Activated CD4-positive, alpha-beta T cell treated with anti-CD3 and anti-CD28 coated beads, Interleukin-2, Interleukin-4, amounts not matched to agents 100 ng/mL and 50 ng/mL, durations not matched to agents 16 hours and 8 hours (primary cell): ENCODE measurements at places on chromosomes 11 and 22.

DNA sequence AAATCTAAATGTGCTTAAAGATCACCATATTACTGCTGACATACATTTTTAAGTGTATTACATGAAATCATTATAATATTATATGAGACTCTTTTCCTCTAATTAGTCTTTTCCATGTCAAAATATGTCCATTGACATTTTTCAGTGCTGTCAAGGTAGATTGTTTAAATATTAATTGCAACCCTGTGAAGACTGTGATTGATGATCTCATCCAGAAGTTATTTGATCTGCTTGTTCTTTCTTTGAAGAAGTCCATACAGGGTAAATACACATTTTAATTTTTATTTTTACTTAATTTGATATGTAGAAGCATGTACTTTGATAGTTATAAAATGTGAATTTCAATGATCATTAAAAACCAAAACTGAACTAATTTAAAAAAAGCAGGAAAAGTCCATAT is 38.4 kb downstream of the DYNC2H1 start:
- no peak for DNase-seq

DNA sequence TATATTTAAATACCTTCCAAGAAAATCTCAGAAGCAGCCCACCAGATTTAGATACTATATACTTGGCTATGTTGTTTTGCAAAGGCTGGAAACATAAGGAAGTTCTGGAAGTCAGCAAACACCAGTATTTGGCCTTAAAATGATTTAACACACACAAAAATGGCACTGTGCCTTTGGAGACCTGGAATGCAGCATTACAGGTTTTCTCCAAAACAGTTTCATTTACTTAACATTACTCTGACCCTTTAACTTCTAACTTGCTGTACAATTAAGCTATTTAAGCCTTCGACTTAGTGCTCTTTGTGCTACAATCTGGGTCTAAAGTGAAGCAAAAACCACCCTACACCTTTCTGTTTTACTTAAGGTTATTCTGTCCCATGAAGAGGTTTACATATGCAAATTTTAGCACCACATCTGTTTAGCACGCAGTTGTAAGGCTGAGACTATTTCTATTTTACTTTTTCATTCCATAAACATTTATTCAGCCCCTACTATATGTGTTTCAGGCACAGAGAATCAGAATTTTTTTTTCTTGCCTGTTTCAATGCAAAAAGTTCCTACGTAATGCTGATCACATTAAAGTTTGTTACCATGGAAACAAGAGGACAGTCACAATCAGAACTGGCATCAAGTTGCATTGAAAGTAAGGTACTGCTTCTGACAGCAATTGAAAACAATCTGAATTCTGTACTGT is 70.3 kb downstream of the MAML2 start:
- DNase-seq, result no peak

DNA sequence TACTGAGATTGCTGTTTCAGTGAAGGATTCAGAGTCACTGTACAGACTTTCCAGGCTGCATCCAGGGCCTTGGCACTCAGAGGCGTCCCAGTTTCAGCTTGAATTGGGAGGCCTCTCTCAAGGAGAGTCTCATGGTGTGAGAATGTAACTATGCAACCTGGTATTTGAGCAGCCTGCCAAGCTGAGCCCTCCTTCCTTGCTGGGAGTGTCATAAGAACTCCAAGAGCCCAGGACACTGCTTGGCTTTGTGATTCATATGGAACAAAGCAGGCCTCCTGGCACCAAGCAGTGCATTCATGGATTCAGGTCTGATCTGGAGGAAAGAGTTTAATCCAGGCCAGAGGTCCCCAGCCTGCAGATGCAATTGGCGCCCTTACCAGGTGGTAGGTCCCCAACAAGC is 171.7 kb downstream of the DBX1 start:
- no peak for DNase-seq

DNA sequence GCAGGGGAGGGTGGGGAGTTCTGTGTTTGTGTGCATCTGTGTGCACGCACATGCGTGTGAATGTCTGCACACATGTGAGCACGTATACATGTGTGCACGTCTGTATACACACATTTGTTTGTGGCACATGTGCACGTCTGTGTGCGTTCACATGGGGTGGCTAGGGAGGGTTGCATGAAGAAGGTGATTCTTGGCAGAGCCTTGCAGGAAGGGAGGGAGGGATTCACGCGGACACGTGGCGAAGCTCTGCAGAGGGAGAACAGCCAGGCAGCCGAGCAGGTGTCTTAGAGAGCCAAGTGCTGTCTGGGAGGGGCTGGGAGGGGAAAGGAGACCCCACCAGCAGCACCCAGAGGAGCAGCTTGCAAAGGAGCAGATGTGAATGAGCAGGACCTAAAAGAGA is 372.1 kb downstream of the BRD1 start:
- no peak for DNase-seq

GRCh38 chr11:127559978-127560377 is 559.4 kb upstream of the KIRREL3 start:
- DNase-seq, result no peak

DNA sequence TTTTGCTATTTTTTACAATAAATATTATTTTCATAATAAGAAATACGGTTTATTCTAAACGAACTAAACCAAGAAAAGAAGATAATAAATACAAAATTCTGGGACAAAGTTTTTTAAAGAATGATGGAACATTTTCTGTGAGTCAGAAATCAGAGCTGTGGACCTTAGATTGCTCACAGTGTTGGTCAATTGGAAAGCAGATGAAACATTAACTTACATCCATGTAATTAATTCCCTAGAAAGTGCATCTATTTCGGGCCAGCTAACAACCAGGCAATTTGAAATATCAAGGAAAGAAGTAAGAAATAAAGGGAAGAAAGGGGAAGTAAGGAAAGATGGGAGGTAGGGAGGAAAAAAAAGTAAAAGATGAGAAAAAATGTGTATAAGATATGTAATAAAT is 1569.8 kb upstream of the TENM4 start:
- no peak for DNase-seq

- no peak for DNase-seq
These were observed 12.9 kb downstream of the TIMP3 start for GRCh38 chr22:32814285-32814860.

- DNase-seq, result no peak
These were observed 95.3 kb downstream of the DBX1 start for GRCh38 chr11:20064961-20065405.

DNA sequence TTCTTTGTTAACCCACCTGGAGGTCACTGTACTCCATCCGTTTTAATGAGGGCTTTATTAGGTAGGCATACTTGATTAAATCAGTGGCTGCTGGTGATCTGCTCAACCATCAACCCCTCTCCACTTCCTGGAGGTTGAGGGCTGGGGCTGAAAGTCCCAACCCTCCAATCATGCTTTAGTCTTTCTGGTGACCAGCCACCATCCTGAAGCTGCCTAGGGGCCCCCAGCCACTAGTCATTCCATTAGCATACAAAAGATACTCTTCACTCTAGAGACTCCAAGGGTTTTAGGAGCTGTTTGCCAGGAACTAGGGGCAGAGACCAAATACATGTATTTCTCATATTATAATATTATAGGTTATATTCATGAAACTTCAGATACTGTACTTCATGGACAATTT is 13.5 kb downstream of the DNAJC24 start:
- DNase-seq, result no peak

GRCh38 chr11:44614281-44614775 is 48.9 kb downstream of the CD82 start:
- no peak for DNase-seq

DNA sequence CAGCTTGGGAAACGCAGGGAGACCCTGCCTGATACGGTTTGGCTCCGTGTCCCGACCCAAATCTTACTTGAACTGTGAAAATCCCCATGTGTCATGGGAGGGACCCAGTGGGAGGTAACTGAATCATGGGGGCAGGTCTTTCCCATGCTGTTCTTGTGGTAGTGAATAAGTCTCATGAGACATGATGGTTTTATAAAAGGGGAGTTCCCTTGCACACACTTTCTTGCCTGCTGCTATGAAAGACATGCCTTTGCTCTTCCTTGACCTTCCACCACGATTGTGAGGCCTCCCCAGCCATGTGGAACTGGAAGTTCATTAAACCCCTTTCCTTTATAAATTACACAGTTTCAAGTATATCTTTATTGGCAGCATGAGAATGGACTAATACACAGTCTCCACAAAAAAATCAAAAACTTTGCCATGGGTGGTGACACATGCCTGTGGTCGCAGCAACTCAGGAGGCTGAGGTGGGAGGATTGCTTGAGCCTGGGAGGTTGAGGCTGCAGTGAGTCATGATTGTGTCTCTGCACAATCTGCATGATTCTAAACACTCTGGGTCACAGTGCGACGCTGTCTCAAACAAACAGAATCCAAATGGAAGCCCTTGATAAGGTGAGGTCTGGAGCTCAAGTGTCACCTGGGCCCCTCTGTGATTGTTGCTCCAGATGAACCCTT is 34.9 kb downstream of the SYN3 start:
- DNase-seq, result no peak

- DNase-seq, result no peak
These were observed 1188.6 kb upstream of the TENM4 start for GRCh38 chr11:80629466-80629865.

DNA sequence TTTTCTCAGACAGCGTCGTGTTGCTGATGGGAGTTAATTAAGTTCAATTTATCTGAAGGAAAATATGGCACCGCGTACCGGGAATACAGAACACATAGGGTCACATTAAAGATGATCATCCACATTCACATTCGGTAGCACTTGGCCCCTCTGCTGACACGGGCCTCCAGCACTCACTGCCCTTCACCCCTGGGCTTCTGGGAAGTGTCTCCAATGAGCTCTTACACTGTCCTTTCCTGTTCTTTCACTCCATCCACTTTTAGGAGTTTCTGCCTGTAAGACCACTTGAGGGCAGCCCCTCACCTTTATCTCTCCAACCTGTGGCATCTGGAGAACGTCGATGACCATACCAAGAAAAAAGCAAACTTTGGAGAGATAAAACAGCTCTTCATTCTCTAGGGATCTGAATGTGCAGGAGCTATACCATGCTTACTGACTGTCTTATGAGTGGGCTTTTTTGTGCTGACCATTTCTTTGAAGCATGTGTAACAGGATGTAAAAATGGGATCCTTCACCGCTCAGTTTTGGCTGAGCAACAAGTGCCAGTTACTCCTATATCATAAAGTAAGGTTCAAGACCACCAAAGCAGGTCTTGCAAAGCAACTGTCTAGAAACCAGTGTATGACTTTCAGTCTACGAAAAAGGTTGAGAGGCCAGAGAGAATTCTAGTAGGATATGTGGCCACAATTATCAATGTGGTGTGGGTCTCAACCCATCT is 1.1 kb upstream of the SERGEF start:
- DNase-seq, result no peak

- peak; percentile 15 for DNase-seq
These were observed at the start of gene BACE1 for GRCh38 chr11:117316197-117316961. TSS of gene BACE1 (minus strand) at chr11:117316256. CDS start at chr11:117315795, 461 bp downstream.

GRCh38 chr11:25612806-25613205 is 719.1 kb upstream of the ANO3 start:
- DNase-seq, result no peak

DNA sequence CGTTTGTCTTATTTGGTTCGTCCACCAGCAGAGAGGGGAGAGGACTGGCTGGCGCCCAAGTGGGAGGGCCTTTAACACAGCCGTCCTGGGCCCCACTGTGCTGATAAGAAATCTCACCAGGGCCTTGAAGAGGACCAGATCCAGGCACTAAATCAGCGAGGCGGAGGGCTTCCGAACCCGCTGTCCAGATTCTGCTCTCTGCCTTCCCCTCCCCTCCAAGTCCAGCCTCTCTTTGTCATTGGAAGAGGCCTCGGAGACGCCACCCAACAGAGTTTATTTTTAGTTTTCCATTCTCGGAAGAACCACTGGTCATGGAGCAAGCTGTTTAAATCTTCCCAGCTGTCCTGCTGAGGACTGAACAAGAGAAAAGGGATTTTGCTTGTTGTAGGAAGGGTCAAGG is 9.3 kb upstream of the FXYD6 start:
- no peak for DNase-seq

DNA sequence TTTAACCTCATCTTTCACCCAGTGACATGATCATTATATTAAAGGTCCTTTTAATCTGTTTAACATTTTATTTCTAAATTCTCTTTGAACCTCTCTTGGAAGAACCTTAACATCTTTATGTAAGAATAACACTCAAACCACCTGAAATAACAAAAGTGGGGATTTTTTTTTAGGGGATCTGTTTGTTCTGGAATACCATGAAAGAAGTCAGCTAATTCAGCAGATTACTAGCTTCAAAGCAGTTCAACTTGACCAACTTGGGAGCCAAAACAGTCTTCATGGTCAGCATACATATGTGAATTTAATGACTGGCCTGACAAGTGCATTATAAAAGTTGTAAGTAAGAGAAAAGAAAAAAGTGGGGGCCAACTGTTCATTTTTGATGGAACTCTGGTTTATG is 52.3 kb downstream of the CCDC34 start:
- DNase-seq, result no peak

DNA sequence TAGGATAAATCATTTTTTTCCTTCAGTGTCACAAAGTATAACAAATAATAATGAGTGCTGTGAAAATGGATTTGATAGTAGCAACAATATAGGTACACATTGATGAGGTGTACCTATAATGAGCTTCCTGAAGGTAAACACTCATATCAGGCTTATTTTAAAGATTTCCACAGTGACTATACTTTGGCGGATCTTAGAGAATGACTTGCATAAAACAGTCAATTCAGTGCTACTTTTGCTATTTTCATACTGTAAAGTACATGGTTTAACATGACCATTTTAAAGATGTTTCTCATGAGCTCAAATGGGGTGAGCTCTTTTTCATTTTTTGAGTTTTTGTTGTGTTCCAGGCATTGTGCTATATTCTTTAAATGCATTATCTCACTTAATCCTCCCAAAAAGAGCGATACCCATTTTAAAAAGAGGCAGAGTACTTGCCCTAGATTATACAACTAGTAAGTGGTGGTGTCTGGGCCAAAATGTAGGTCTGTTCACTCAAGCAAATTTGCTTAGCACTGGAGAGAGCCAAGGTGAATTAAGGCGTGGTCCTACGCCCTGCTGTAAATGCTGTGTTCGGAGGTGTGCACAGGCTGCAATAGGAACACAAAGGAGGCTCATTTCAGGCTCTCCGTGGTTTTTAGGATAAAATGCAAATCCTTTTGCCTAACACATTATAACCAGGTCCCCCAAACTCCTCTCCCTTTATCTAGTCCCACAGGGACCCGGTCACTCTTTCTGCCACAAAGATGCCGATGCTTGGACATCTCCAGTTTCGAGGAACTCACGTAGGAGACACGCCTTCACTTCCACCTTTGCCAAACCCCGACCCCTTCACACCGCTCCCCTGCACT is 617 bp upstream of the ALKBH3 start:
- DNase-seq, result no peak

- no peak for DNase-seq
These were observed 261.4 kb upstream of the ISX start for GRCh38 chr22:34804604-34805003.

DNA sequence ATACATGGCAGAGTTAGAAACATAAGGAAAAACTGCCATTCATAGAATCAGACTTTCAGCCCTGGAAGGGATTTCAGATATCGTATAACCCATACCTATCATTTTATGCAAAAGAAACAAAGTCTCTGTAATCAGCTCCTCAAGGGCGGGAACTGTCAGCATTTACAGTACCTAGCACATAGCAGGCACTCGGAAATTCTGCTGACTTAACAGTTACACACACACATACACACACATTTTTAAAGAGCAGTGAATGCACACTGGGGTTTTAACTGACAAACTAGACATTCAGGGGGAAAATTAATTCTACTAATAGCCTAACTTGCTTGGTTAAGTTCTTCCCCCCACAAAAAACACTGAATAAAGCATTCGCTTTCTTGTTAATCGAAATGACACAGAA is 8.7 kb downstream of the GNG3 start:
- DNase-seq, result no peak

GRCh38 chr11:43708776-43709175 is 28.2 kb downstream of the HSD17B12 start:
- DNase-seq, result no peak
